ENCODE measurements at places on chromosomes 3 and 15. TPM values are rescaled to one million over a fixed set of nuclear protein-coding genes. Genes with fewer than 3 reads are reported as not detected.

CHRM5 gene
- not detected for total RNA-seq

ASB14 gene
- not detected for total RNA-seq

OR5H15 gene
- not detected for total RNA-seq

ADAMTS17 gene
- 9.9 TPM for total RNA-seq

CXCR6 gene
- total RNA-seq, result 1.7 TPM

MYRIP gene
- not detected for total RNA-seq

Data from CD4-positive, alpha-beta T cell (primary cell).